ENCODE measurements at places on chromosomes 5 and 9.
A peak's percentile ranks its signal among the peaks of the same experiment; 100 is the strongest.

GRCh38 chr5:80141147-80141671 lies 106.1 kb downstream of the THBS4 start:
- no peak for DNase-seq

- no peak for DNase-seq
Measured at GRCh38 chr9:127890053-127890452, 9.3 kb downstream of the ST6GALNAC6 start.

DNA sequence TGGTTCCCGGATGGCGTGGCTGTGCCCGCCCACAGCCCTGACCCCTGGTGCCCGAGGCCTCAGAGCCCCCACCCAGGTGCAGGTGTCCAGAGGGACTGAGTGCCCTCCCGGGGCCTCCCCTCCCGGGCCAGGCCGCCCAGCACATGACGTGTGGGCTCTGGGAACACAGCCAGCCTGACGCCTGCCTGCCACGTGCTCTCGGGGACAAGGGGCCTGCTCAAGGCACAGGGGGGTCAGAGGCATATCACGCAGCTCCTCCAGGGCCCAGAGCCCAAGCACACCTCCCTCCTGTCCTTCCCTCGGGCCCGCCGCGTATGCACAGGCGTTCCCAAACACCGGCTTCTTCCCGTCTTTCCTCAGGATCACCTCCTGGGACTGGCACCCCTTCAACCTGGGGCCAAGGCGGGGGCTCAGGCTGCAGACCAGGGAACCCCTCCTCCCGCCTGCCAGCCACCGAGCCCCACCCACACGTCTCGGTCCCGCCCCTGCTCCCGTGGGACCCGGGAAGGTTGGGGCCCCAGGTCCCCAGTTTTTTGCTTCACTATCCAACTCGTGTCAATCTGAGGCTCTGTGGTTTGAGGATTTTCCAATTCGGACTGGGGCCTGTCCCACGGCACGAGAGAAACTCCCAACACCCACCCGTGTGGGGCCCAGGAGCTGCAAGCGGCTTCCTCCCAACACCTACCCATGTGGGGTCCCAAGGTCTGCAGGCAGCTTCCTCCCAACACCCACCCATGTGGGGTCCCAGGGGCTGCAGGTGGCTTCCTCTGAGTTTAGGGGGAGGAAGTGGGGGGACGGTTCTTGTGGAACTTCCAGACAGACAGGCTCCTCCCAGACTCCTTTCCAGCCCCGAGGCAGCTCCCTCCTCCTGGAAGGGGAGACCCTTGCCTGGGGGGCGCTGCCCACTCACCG lies 1.5 kb downstream of the LCN10 start:
- DNase-seq: no peak

DNA sequence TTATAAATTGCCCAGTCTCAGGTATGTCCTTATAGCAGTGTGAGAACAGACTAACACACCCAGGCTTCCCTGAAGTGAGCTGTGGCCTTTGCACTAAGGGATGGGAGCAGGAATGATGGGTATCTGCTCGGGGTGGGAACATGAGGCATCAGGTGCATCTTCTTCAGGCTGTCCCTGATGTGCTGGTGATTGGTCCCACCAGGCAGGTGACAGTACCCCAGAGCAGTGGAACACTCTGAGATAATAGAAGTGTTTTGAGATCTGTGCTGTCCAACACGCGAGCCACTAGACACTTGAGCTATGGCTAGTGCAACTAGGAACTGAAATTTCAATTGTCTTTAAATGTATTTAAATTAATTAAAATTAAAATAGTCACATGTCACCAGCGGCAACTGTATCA lies 12.8 kb upstream of the MED10 start:
- no peak for DNase-seq

DNA sequence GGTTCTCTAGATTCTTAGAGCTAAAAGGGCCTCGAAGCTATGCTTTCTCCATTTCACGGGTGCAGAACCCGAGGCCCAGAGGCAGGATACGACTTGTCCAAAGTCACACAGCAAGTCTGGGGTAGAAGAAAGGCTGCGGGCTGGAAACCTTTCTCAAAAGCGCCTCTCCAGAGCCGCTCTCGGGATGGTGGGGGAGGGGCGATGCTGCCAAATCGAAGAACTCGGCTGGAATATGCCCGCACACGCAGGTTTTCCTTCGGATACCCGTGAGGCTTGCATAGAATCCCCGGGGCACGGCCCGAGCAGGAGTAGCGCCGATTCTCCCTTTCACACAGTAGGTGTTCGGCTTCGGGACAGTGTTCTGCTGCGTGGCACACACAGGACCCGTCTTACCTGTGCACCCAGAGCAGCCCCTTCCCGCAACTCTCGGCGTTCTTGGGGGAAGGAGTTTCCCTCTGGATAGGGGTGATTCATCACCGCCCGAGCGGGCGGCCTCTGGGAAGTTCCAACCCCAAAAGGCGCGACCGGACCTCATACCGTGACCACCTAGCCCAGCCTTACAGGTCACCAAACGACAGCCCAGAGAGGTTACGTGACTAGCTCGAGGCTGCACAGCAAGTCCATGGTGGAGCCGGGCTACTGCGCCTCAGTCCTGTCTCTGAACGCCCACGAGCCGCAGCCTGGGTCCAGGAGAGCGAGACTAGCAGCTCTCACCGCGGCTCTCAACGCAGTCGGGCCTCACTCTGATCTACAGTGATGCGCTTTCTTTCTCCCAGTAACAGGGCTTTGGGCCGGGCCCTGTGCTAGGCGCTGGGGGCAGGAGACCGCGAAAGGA lies 4.1 kb downstream of the PAX5 start:
- no peak for DNase-seq

GRCh38 chr9:79902825-79903600 lies 331.2 kb downstream of the TLE4 start:
- DNase-seq: no peak

DNA sequence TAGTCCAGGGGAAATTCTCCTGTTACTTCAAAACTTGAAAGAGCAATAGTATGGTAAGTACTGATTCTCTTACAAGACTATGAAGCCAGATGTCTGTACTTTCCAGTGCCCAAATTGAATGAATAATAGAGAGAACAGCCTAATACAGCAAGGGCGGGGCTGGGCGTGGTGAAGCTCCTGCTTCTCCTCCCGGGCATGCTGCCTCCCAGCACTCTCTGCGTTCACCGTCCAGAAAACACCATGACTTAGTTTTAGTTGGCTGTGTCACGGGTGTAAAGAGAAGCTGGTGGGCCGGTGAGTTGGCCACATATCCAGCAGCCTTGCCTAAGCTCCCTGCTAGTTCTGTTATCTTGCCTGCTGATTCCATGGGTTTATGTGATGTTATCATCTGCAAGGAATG lies 40.7 kb upstream of the ADAMTS2 start:
- no peak for DNase-seq

- DNase-seq: no peak
Measured at GRCh38 chr5:156419661-156420060, 92.7 kb downstream of the SGCD start.

GRCh38 chr5:33341351-33341750 lies 99.4 kb upstream of the TARS1 start:
- DNase-seq: no peak

GRCh38 chr5:157552650-157553049 lies 22.9 kb downstream of the ADAM19 start:
- DNase-seq: no peak

DNA sequence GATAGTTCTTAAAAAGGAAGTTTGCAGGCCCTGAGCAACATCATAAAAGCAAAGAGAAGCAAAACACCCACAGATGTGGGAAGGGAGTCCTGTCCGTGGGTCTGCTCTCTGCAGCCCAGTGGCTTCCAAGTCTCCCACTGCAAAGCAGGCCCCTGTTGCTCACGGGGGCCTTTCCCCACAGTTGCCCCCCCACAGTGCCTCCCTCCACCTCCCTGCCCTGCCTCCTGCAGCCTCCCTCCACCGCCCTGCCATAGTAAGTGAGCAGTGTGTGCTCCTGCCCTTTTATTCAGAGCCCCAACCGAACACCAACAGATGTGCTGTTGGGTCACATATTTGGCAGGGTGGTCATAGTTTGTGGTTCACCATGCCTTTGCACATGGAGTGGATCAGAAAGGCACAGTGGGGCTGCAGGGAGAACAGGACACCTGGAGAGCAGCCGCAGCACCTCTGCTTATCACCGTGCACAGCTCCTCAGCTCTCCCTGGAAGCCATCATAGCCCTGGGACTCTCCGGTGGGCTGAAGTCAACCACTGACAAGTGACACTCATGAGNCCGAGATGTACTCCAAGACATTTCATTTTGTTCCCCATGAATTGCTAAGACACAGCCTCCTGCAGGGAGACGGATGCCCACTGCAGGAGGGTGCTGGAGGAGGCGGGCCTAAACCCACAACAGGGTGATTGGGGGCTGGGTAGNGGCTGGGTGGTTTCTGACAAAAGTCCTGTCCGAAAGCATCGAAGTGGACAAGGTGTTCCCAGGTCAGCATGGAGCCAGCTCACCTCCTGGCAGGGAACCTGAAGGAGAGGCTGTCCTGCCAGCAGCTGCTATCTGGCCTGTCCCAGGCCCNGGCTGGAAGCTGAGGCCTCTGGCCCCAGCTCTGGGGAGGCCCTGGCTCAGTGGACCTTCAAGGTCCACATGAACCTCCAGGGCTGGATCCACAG lies 278.9 kb downstream of the GADD45G start:
- DNase-seq: no peak

DNA sequence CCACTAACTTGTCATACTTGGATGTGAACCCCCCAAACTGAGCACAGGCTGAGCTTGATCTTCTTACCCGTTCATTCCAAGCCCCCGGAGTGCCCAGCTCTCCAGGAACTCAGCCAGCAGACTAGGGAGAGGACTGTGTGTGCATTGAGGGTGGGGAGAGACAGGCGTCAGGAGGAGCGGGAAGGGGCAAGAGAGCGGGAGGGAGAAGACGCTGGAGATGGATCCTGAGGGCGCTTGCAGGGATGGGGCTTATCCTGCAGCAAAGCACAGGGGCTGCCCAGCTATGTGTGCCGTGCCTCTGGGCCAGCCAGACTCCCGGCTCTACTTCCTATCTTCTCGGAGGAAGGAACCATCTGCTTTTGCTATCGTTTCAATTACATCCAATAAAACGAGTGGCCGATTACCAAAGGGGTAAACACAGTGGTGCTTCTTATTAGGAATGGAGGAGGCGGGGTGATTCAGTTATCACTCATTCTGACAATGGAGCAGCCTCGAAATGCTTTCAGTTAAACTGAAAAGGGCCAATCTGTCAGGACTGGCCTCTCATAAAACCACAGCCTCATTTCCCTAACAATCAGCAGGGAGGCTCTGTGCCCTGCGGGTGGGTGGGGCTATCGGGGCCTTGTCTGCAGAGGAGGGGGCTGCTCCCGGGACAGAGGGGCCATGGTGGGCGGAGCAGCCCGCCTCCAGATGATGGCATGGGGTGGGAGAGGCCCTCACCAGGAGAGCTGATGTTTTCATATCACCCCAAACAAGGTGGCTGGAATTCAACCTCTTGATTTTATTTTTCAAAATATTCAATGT lies 168.2 kb downstream of the DAB2IP start:
- DNase-seq: peak; percentile 80

DNA sequence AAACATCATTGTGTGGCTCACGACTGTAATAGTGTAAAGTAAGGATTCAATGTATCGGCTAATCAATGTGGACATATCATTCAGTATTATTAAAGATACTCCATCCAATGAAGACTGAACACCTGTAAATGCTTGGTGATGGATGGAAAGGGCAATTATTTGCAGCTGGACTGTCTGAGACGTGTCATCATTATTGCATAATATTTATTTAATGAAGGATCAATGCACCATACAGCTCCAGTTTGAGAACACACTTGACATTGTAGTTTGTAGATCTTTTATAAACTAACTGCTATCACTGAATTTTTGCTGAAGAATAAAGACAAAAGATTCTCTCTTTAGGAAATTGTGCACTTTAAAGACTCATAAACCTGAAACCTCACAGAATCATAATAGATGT lies 117.6 kb upstream of the CCDC152 start:
- DNase-seq: no peak

GRCh38 chr5:173015192-173015591 lies 31.6 kb downstream of the ATP6V0E1 start:
- no peak for DNase-seq

- no peak for DNase-seq
Measured at GRCh38 chr9:136779808-136780207, 11.3 kb upstream of the TMEM141 start.

DNA sequence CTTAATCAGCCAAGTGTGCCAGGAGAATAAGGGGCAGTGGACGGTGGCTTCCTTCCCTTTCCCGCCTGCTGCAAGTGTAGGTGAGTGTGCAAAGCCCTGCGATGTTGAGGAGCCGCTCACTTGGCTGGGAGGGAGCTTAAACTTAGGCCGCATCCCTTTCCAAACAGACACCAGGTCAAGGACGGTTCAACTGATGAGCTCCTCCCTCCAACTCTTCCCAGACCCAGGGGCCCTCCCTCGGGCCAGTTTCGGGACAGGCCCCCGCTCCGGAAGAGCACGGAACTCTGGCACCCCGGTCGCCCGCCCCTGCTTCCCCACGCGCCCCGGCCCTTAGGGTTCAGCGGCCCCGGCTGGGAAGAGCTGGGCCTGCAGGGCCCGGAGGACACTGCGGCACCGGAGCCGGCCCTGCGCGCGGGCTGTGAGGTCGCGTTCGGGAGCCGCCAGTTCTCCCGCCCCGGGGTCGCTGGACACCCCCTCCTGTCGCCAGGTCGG lies 481 bp downstream of the MRPL36 start:
- DNase-seq: peak; percentile 43

GRCh38 chr9:19410594-19410993 lies 1.8 kb downstream of the ACER2 start:
- DNase-seq: no peak

DNA sequence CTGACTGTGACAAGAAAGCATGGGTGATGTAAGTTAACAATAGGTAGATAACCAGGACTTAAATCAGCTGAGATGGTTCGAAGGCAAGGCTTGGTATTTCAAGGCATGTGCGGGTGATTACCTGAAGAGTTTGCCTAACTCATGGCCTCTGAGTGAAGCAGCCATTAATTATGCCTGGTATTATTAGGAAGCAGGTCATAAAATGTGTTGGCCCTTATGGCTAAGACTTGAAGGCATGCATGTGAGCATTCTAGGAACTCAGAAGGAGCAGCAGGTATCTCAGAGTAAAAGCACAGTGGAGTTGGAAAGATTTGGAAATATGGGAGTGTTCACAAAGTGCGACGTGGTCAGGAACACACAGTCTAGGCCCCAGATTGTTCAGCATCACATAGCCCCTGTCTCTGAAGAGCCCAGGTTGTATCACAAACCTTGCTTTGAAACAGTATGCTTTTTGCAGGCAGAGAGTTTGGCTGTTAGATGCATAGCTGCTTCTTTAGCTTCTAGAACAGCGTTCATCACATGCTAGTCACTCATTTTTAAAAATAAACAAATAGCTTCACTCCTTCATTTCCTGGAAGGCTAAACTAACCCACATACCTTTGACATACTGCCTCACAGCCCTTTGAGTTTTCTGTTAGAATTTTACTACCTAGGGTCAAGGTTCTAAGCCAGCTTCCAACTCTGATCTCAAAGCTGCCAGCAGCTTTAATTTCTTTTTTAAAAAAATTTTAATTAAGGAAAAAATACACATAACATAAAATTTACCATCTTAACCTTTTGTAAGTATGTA lies 2.1 kb downstream of the HEXB start:
- DNase-seq: no peak

DNA sequence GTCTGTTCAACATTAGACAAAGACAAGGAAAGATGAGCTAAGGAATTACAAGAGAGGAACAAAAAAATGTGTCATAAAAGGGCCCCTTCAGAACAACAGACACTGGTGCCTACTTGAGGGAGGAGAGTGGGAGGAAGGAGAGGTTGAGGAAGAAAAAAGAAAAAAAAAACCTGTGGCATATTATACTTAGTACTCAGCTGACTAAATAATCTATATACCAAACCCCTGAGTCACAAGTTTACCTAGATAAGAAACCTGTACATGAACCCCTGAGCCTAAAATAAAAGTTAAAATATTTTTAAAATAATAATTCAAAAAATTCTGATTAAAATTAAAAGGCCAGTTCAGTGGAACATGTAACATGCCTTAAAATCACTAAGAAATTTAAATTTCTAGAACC lies 107.3 kb downstream of the MTREX start:
- no peak for DNase-seq

Data from RWPE1 (cell line).